ENCODE measurements at places on chromosomes 12 and 14.
A peak's percentile ranks its signal among the peaks of the same experiment; 100 is the strongest.

- peak; percentile 18 for DNase-seq
Measured at GRCh38 chr14:53109105-53110041, 43.8 kb downstream of the DDHD1 start.

DNA sequence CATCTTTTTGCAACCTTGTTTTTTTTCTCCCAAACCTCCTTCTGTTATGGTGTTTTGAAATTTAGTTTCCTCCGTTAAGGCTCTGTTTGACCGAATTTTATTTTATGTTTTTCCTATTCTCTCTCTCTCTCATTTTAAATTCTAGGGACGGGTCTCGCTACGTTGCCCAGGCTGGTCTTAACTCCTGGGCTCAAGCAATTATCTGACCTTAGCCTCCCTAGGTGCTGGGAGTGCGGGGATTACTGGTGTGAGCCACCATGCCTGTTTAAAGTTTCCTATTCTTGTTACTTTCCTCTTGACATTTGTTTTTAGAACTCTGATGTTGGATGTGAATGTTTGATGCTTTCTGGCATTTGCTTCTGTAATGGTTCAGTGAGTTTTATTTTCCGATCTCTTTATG is 1.0 kb downstream of the ZC3H14 start:
- DNase-seq, result no peak

DNA sequence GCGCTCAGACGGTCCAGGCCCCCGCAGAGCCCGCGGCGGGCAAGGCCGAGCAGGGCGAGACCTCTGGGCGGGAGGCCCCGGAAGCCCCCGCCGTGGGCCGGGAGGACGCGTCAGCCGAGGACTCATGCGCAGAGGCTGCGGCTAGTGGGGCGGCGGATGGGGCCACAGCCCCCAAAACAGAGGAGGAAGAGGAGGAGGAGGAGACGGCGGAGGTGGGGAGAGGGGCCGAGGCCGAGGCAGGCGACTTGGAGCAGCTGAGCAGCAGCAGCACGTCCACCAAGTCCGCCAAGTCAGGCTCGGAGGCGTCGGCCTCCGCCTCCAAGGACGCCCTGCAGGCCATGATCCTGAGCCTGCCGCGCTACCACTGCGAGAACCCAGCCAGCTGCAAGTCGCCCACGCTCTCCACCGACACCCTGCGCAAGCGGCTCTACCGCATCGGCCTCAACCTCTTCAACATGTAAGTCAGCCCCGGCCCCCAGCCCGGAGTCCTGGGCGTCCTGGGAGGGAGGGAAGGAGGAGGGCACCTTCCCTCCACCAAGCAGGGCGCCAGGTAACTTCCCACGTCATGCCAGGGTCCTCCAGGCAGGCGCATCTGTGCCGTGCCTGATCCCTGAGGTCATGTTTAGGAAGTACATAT is 72.4 kb downstream of the IQSEC3 start:
- DNase-seq, result peak; percentile 10

GRCh38 chr12:109710205-109710746 is 3.3 kb upstream of the FAM222A start:
- DNase-seq, result no peak

- no peak for DNase-seq
Measured at GRCh38 chr14:101521473-101521915, 39.8 kb upstream of the DIO3 start.

DNA sequence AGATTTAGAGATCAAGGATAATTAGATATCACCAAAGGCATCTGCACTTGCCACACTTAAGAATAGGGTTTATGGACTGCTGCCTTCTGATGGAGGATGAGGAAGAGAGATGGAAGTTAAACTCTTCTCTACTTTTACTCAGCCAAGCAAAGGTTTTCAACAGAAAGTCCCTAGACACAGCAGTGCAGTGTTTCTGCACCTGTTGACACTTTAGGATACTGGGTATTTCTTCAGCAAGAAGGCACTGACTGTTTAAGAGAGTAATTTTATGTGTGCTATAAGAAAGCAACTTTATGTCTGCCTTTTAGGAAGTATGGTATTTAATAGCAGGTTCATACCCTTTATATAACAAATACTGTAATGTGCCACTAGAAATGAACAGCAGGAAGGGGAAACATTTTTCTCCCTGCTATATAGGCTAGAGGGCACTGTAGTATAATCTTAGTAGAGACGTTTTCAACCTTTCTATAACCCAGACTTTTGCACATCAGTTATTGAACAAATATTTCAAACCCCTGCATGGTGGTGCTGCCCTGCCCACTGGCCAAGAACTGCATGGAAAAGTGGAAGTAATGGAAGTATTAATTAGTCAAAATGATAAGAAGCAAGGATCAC is 225.0 kb upstream of the GRIP1 start:
- no peak for DNase-seq

DNA sequence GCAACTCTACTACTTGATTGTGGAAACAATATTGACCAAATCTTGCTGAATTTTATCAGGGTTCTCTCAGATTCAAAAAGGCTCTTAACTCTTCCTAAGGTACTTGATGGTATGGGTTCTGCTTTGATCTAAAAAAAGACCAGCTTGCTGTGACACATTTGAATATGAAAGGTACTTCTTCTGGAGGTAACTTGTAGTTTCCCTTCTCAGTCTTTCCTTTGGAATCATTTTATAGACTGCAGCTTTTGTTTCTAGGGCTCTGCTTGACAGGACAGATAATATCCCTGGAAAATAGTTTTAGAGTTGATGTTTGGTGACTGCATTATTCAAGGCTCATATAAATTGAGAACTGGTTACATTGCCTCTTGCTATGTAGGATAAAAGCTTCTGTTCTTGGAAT is 251.9 kb downstream of the FUT8 start:
- DNase-seq, result no peak

DNA sequence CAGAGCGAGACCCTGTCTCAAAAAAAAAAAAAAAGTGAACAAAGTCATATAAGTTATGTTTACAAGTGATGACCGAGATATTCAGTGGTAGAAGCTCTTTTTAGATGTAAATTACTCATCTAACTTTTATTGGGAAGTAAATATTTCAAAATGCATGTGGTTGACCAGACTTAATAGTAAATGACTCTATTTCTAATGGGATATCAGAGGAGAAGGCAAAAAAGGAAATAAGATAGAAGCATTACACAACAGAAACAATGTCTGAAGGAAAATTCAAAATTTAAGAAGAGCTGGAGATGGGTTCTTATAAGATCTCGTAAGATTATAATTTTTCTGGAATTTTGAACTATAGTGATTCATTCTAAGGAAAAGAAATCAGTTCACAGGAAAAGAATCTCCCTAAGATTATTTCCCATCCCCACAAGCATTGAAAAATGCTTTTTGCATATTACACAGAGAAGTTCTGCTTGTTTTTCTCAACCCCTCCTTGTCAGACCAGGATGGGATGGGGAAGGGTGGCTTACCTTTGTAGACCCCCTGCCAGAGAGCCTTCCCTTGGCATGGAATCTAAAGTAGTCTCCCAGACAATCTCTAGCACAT is 63.1 kb upstream of the STK38L start:
- no peak for DNase-seq

GRCh38 chr14:105065280-105066228 is at the start of gene GPR132:
Gene GPR132 (minus strand): TSS chr14:105065430. CDS start chr14:105055420, 10,010 bp downstream.
- no peak for DNase-seq

DNA sequence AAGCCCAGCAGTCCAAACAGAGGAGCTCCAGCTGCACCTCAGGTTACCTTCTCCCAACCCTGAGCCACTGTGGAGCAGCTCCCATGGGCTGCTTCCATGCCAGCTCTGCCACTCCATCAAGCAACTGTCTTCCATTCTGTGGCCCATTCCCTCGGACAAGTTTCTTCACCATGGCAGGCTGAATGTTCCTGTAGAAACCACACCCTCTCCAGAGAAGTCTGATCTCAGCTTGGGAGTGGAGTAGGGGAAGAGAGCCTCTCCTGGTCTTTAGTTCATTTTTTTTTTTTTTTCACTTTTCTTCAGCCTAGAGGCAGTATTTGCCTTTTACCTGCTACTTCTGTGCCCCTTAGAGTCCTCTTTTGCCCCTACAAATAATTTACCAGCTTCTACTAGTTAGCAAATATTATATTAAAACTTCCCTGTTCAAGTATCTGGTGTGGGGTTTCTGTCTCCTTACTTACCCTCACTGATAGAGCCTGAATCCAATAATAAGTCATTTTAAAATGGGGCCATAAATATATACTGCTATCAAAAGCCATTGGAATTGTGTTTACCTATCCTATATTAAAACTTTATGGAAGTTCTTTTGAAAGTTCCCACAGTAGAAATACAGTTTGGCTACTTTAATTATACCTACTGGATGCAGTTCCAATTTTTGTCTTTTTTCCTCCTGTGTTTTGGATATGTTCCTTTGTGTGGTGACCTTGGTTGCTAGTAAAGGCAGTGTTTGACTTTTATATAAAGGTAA is 11.7 kb upstream of the SLC17A8 start:
- no peak for DNase-seq

- peak; percentile 64 for DNase-seq
Measured at GRCh38 chr12:58588770-58589169, 331.5 kb downstream of the LRIG3 start.

GRCh38 chr12:59164226-59164625 is 243.9 kb upstream of the LRIG3 start:
- no peak for DNase-seq

GRCh38 chr12:110170535-110171185 is 46.5 kb downstream of the IFT81 start:
- no peak for DNase-seq

DNA sequence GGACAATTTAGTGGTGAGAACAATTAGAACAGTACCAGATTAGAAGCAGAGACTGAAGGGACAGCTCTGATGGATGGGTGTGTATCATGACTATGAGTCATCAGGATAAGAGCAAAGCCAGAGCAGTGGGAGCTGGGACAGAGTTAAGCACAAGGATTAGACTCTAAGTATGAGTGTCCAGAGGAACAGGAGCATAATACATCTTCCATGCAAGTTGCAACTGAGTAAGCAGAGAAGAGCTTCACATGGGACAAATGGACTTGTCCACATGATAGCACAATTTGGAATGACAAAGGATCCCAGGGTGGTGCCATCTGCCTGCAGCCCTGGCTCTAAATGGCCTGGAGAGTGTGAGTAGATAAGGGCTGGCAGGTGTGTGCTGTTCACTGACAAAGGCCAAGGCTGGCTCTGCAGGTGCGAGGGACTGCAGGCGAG is 226.4 kb upstream of the CAND1 start:
- DNase-seq, result no peak

DNA sequence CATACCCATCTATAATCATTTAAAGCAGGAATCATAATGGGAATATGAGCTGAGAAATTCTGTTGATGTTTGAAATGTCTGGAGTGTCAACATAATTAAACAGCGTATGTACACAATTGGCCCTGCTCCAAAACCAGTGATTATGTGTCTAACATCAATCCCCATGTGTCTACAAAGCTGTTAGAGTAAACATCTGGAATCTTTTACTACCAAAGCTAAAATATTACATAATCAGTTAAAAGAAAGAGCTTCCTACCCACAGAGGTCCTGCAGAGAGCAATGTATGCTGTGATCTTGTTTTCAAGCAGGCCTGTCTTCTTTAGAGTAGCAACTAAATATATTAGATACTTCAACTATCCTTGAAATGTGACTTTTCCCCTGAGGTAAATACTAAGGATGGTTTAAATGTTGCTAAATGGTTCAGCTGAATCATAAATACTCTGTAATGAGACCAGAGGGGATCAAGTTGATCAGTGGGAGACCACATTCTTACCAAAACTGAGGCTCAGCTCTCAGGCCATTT is 74.3 kb downstream of the RASSF8 start:
- DNase-seq, result peak; percentile 96

GRCh38 chr12:89492883-89493282 is 31.7 kb downstream of the GALNT4 start:
- DNase-seq, result no peak

- no peak for DNase-seq
Measured at GRCh38 chr14:100669011-100669412, 57.7 kb upstream of the DLK1 start.

- peak; percentile 24 for DNase-seq
Measured at GRCh38 chr12:25320123-25321006, 69.6 kb upstream of the KRAS start.

GRCh38 chr12:131162113-131162512 is 208.4 kb downstream of the ADGRD1 start:
- no peak for DNase-seq

GRCh38 chr14:104316121-104316722 is 177.8 kb downstream of the KIF26A start:
- DNase-seq, result no peak

GRCh38 chr14:36217732-36218131 is 41.2 kb upstream of the PTCSC3 start:
- DNase-seq, result no peak

GRCh38 chr12:103751600-103751999 is 89.4 kb downstream of the NT5DC3 start:
- peak; percentile 30 for DNase-seq

DNA sequence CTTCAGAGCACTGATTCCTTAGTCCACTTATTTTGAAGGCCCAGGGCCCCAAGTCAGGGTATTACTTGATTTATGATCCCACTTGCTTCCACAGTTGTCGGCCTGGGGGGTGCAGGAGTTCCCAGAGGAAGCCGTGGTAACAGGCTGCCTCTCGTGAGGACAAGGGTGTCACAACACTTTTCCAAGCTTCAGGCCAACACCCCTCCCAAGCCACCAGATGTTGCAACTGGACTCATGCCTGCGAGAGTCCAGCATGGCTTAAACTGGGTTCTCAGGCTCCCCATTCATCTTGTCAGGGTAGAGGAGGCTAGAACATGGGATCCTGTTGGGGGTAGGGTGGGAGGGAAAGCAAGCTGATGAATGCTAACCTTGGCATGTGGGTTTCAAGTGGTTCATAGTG is 56.1 kb downstream of the BMP4 start:
- DNase-seq, result peak; percentile 63

- no peak for DNase-seq
Measured at GRCh38 chr12:38809832-38810231, 95.6 kb downstream of the CPNE8 start.

DNA sequence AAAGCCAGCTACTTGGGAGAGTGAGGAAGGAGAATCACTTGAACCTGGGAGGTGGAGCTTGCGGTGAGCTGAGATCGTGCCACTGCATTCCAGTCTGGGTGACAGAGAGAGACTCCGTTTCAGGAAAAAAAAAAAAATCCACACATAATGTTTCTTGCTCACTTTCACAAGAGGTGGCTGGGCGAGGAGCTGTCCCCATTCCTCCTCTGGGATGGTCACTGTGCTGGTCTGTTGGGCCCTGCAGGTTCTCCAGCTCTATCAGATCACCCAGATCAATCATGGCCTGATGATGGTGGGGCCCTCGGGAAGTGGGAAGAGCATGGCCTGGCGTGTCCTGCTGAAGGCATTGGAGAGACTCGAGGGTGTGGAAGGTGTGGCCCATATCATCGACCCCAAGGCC is 47.3 kb downstream of the DYNC1H1 start:
- DNase-seq, result no peak

DNA sequence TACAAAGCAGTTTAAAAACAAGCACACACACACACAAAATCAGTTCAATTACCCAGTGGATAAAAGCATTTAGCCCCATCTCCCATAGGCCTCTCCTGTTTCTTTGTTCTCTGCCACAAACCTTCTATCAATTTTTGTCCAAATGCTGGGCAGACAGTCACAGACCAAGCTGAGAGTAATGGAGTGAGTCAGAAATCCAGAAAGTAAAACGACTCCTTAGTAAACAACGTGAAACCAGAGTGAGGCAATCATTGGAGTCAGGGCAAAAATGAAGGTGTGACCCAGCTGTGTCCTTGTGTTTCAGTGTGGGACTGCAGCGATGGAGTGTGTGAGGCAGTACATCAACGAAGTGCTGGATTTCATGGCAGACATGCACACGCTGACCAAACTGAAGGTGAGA is 102.0 kb downstream of the PRIMA1 start:
- DNase-seq, result no peak

All from AG10803 (cell line).